Ovary (tissue), 10 donors: ENCODE measurements at places on chromosomes 6 and 20. TPM values are rescaled to one million over a fixed set of nuclear protein-coding genes. Genes with fewer than 3 reads are reported as not detected.

DNA sequence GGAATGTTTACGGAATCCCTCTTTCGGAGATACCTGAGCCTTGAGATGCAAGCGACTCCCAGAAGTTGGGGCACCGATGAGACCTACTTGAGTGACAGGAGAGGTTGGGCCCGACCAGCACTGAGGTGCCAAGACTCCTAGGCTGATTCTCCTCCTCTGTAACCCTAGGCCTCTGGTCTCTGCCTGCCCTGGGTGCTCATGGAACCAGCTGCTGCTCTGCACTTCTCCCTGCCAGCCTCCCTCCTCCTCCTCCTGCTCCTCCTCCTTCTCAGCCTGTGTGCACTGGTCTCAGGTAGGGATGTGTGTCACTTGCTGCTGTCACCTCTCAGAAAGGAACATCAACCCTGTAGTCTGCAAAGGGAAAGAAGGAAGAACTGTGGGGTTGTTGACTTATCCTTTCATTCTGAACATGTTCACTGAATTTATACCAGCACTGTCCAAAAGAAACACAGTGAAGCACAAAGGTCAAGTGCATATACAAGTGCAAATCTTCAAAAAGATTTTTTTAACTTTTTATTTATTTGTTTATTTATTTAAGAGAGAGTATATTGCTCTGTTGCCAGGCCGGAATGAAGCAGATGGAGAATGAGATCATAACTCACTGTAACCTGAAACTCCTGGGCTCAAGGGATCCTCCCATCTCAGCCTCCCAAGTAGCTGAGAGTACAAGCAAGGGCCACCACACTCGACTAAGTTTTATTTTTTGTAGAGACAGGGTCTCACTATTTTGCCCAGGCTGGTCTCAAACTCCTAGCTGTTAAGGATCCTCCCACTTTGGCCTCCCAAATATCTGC lies 913 bp downstream of the BTN2A2 start:
- peak; percentile 43 for DNase-seq

GRCh38 chr6:130890521-130890971 lies 63.3 kb downstream of the SMLR1 start:
- no peak for DNase-seq

DNA sequence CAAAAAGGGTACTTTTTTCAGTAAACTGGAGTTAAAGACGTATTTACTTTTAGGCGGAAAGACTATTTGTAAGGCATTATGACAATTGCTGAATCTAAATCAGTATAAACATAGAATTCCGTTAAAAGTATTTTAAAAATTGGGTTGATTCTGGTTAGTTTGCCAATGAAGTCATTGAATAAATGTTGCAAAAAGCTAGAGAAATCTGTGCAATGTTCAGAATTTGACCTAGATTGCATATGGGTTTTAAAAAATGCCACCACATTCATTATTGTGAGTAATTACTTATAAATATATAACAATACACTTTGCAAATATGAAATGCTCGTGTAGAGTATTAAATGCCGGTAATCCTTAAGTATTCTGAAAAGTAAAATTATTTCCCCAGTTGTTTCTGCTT lies 116.5 kb upstream of the EEF1E1 start:
- no peak for DNase-seq

DNA sequence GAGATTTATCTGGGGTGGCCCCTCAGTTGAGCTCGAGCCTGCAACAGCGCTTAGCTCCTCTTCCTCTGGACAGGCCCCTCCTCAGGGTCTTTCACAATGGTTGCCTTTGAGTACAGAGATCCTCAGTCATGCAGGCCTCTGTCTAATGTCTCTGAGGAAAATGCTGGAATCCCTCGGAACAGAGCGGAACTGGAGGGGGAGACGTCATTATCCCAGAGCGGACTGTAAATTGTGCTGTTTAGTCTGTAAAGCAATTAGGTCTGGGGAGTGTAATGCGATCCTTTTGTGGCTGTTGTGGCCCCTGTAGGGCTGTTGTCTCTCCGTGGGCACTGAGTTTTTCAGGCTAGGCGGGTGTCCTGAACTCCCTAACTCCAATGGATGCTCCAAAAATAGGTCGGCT lies 15.0 kb upstream of the DAAM2 start:
- no peak for DNase-seq

DNA sequence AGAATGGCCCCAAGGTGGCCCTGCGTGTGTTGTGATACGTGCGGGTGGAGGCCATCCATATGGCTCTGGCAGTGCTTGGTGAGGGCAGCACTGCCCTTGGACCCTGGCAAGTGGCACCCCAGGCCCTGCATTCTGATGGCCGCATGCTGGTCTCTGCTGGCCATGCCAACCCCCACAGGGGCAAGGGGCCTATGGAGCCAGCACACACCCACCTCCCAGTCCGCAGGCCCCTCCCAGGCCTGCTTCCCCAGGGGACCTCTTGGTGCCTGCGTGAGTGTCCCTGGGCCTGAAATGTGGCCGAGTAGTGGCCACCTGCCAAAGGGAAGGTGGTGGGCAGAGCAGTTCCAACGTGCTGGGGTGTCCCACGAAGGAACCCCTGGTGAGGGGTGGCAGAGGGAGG lies 17.6 kb downstream of the NQO2 start:
- no peak for DNase-seq

- DNase-seq = no peak
Observed at GRCh38 chr6:41062056-41062455, 9.1 kb downstream of the APOBEC2 start.

SPATA25 gene
- total RNA-seq = 5.6 TPM

PKIB gene
- 0.36 TPM for total RNA-seq

GRCh38 chr6:40583709-40584108 lies 3.5 kb downstream of the LRFN2 start:
- DNase-seq = no peak

DNA sequence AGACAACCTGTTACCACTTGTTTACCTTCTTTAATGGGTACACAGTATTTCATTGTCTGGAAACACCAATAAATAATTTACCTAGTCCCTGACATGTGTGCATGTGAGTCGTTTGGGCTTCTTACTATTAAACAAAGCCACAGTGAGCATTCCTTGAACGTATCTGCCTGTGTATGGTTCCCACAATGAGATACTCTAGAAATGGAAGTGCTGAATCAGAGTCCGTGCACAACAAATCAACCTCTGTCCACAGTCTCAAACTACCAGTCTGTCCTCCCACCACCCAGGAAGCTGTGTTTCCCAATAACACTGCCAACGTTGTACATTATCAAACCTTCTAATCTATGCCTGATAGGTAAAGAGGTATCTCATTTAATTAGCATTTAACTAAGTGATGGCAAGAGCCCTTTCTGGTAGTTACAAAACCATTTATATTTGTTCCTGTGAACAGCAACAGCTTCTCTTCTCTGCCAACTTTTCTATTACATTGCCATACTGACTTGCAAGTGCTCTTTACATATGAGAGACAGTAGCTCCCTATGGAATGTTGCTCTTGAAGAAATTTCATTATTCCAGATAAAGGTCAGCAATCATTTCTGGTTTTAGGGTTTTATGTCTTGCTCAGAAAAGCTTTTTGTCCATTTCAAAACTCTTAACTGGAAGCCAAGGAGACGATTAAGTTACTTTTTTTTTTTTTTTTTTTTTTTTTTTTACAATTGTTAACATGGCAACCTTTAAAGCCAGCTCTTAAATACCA lies 14.7 kb downstream of the JAG1 start:
- no peak for DNase-seq

- DNase-seq = no peak
Observed at GRCh38 chr6:156787569-156788492, 10.7 kb downstream of the ARID1B start.

- peak; percentile 25 for DNase-seq
Observed at GRCh38 chr20:58569241-58570125, 54.3 kb upstream of the APCDD1L start.

- DNase-seq = no peak
Observed at GRCh38 chr20:17849901-17850683, 118.5 kb downstream of the SNX5 start.

ALDH5A1 gene
- 5.4 TPM for total RNA-seq

GRCh38 chr20:61593516-61593915 lies 341.5 kb downstream of the CDH4 start:
- no peak for DNase-seq

GRCh38 chr6:43771858-43772680 lies 2.1 kb downstream of the VEGFA start:
- DNase-seq = peak; percentile 67

DNA sequence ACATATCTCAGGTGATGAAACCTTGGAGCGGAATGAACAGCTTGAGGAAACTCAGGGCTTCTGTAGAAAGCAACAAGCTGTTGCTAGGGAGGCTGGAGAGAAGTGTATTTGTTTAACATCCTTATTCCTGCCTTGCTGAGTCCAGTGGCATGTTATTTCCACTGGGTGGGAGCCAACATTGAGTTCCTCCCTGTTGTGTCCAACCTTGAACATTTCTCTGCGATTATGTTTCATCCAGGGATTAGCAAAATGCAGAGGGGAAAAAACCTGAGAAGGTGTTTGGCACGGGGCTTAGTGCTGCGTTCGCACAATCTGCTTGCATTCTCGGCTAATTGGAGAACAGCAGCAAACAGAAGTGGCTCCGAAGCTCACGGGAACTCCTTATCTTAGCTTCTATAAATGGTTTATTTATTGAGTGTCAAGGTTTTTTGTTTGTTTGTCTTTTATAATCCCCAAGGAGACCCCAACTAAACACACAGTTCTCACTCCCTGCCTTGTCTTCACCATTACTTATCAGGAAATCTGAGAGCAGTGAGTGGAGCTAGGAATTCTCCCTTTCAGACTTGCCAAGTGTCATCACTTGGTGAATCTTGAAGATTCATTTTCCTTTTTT lies 412.8 kb downstream of the CDC5L start:
- DNase-seq = no peak

- no peak for DNase-seq
Observed at GRCh38 chr6:89948876-89949275, 54.6 kb downstream of the GJA10 start.

GRCh38 chr6:44289726-44290260 lies 19.5 kb downstream of the TMEM151B start:
- DNase-seq = no peak

DNA sequence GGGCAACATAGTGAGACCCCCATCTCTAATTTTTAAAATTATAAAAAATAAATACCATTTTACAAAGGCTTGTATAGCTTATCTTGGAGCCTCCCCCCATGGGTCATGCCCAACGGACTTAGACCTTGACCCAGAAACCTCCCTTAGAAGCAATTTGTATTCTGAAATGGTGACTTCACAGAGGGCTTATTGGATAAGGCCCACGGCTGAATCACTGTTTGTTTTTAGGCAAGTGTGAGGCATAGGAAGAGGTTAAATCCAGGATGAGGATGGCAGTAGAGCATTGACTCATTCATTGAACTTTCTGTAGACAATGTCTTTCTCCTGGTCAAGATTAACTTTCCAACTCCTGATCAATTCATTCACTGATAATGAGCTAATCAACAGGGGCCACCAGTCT lies 6.2 kb upstream of the SNAI1 start:
- DNase-seq = no peak

- no peak for DNase-seq
Observed at GRCh38 chr20:10573951-10574339, 99.9 kb downstream of the JAG1 start.

- no peak for DNase-seq
Observed at GRCh38 chr20:23397961-23398360, 23.3 kb downstream of the NAPB start.

BIRC7 gene
- total RNA-seq = not detected

DNA sequence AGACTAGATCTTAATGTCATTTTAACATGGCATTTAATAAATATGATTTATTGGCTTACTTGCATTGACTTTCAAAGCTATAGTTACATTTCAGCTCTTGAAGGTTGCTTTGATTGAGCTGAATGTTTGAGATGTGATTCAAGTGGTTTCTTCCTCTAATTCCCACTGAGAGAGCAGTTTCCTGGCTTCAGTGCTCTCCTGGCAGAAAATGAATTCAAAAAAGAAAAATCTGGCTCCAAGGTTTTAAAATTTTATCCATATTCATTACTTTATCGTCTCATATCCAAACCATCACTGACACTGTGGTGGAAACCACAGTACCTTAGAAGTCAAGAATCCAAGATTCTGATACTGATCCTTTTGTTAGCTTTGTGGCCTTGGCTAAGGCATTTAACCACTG lies 263.1 kb upstream of the HSF2 start:
- DNase-seq = no peak

DNA sequence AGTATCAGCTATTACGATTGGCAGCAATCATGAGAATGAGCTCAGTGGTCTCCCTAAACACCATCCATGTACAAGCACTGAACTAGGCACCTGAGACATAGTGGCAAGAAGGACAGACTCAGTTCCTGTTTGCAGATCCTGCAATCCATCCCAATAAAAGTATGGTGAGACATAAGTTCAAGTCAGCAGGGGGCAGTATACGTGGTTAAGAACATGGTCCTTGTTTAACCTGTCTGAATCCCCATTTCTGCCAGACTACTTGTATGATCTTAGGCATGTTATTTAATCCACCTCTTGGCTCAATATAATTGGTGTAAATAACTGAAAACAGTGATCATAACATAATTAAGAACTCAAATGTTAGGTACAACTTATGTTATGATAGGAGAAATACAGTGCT lies 33.2 kb upstream of the PNISR start:
- no peak for DNase-seq

HLA-G gene
- total RNA-seq = not detected

DNA sequence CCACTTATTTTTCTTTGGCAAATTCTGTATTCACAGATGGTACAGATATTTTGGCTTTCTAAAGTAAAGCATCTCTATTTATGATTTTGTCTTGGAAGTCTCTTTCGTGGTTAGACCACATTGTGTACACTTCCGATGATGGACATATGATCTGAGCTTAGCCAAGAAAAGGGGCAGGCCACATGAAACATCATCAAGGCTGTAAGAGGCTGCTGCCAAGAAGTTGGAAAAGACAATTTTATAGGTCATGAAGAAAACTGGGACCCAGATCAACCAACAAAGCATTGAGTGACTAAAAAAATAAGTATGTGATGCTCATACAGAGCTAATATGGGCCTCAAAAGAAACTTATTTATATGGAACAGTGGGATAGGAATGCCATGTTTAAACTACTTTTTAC lies 266.4 kb downstream of the HAO1 start:
- DNase-seq = no peak

EPPIN gene
- total RNA-seq = not detected

DNA sequence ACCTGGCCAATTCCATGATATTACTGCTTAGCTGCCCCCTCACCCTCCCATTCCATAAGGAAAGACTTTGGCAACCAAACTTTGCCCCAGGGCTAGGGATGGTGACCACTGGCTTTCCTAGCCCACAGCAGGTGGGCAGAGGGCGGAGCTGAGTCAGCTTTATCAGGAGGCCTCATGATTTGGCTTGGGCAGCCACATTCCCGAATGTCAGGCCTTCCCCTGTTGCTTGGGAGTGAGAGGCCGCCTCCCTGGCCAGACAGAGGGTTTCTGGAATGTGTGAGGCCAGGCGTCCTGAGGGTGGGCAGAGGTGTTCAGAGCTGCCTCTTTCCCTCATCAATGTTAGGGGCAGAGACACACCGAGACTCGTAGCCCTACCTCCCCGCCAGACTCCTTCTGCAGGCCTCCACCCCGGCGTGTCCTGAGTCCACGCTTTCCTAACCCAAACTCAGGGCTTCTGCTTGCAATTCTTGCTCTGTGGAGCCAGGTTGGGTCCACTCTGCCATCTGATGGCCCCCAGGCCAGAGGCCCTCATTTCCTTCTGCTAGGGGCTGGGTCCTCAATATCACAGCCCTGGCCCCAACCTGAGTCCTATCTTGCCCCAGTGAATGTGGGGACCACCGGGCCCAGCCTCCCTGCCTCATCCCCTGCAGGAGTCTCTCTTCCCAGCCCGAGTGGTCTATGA lies 19.3 kb downstream of the UQCC2 start:
- DNase-seq = no peak

GRCh38 chr20:18011482-18011881 lies 42.7 kb downstream of the MGME1 start:
- no peak for DNase-seq
